Stimulated activated naive CD4-positive, alpha-beta T cell (primary cell): ENCODE measurements at places on chromosomes 7 and 10.
A peak's percentile ranks its signal among the peaks of the same experiment; 100 is the strongest.

- no peak for DNase-seq
Measured at GRCh38 chr7:111710839-111711380, 148.6 kb upstream of the IMMP2L start.

DNA sequence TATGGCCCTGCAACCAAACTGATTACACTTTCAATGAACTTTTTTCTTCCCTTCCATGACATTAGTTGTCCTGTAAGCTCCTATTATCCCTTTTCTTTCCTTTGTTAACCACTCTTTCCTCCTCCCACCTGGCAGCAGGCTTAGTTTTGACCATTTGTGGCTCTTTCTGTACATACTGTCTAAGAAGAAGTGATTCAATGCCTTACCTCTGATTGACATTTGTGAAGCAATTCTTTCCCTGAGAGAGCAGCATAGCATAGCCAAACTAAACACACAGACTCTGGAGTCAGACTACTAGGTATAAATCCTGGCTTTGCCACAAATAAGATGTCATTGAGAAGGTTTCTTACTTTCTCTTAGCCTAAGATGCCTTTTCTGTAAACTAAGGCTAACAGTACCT, 48.9 kb downstream of the AHR start:
- no peak for DNase-seq

- no peak for DNase-seq
Measured at GRCh38 chr7:158028971-158029370, 558.7 kb downstream of the PTPRN2 start.

DNA sequence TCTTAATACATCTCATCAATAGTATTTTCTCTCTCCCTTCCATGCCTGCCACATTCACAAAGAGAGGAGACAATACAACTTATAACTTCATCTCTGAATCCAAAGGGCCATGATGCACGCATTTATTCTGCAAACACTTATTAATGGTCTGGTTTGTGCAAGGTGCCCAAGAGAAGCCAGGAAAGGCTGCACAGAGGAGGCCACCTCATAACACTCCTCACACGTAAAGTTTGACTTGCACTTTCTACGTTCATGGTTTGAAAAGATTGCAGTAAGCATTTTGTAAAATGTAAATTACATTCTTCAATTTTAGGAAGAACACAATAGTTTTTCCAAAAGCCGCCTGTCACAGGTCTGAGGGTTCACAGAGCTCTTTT, 1.2 kb upstream of the PALS2 start:
- DNase-seq = no peak

DNA sequence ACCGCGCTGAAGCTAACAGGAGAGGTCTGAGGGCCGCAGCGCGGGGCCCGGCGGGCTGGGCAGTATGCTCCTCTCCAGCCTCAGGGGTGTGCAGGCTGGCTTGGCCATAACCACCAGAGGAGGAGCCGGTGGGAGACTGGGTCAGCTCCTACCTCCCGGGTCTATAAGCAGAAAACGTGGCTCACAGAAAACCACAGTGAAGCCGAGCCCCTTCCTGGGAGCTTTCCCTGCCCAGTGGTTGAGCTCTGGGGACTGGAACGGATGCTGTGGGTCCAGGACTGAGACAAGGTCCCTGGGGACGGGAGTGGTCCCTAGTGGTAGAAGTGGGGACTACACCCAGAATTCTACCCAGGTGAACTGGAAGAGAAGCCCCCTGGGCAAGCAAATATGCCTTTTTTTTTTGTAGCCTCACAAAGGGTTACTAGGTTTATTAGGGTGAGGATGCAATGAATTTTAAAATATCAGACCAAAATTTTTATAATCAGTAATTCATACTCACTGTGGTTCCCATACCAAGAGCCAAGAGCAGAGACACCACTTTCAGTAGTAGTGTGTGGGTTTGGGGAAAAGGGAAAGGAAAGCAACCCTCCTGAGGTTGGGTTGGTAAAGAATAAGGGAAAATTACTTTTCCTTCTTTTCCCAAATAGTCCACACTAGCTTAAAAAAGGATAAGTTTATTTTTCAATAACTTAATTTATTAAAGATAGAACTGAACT, 67.9 kb upstream of the PRKCQ start:
- DNase-seq = peak; percentile 50

GRCh38 chr10:49096890-49097445, 18.4 kb downstream of the VSTM4 start:
- no peak for DNase-seq

GRCh38 chr10:98403812-98404504, 11.0 kb downstream of the PYROXD2 start:
- DNase-seq = no peak

DNA sequence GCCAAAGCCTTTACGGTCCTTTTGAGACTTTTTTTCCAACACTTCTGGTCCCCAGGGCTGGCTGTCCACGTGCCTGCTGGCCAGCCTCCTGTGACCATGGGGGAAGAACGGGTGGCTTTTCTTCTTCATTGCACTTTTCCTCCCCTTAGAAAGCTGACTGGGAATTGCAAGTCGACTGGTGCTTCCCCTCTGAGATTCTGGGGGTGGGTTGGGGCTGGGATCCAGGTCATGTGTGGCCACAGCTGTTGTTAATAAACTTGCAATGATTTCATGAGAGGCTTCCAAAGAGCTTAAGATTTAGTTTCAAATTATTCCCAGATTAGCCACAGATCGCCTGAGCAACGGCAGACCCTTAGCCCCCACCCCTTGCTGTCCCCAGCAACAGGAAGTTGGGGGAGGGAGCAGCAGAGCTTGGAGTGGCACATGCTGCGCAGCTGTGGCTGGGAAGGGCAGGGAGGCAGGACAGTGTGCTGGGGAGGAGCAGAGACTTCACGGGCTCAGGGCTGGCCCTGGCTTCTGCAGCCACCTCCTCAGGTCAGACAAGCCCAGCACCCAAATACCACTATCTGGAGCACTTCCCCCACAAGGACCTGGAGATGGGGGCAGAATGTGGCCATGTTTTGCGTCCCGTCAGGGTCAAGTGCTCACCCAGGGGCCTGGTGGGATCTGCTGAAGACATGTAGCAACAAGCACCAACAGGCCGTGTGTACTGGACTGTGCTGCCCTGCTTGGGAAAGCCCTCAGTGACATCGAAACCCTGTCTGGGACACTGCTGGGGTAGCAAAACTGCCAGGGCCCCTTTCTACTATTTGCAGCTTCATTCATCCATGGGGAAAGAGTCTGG, 147.1 kb downstream of the RNF216 start:
- no peak for DNase-seq

DNA sequence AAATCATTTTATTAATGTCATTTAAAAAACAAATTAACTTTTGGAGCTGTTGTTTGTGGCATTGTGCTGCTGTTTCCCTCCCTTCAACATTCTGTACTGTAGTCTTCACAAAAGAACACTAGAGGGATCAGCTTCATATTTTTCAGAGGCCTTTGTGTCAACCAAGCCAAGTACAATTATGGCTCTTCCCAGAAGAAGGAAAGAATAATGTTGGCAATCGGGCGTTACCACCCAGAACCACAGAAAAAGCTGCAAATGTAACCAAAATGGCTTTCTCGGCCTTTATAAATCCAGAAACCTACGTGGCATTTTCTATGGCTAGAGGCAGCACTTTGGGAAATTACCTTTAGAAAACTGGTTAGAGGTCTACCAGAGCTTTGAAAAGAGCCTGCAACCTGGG, 98.8 kb upstream of the COL1A2 start:
- no peak for DNase-seq

DNA sequence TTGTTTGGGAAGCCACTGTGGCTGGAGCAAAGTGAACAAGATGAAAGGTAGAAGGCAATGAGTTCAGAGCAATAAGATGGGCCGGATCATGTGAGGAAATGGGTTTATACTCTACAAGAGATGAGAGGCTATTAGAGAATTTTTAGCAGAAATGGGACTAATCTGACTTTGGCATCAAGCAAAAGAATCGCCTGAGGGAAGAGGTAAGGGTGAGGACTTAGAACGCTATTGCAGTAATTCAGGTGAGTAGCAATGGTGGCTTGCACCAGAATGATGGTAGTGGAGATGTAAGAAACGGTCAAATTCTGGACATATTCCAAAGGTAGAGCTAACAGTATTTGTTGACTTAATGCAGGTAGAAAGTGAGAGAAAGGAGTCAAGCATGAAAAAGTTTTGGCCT, 29.5 kb upstream of the AKAP9 start:
- DNase-seq = no peak

GRCh38 chr10:7334642-7334964, 76.2 kb downstream of the SFMBT2 start:
- DNase-seq = no peak

- peak; percentile 11 for DNase-seq
Measured at GRCh38 chr10:98041352-98042043, 11.1 kb upstream of the CRTAC1 start.

- no peak for DNase-seq
Measured at GRCh38 chr7:5354460-5355232, 69.0 kb downstream of the TNRC18 start.

DNA sequence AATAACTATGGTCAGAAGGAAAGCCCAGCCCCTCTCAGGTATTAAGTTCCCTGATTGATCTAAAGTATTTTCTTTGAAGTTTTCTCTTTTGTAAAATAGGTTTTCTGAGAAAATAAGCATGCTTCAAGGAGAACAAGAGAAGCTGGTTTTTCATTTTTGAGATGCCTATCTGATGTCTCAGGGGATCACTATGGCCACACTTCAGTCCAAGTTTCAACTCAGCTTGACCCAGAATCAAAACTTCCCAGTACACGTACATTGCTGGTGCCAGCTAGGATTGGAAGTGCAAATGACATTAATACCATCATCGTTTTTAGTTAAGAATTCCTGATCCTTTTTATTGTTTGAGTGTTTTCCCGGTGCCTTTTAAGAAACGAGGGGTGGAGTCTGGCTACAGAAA, 7.2 kb downstream of the ITIH5 start:
- no peak for DNase-seq

DNA sequence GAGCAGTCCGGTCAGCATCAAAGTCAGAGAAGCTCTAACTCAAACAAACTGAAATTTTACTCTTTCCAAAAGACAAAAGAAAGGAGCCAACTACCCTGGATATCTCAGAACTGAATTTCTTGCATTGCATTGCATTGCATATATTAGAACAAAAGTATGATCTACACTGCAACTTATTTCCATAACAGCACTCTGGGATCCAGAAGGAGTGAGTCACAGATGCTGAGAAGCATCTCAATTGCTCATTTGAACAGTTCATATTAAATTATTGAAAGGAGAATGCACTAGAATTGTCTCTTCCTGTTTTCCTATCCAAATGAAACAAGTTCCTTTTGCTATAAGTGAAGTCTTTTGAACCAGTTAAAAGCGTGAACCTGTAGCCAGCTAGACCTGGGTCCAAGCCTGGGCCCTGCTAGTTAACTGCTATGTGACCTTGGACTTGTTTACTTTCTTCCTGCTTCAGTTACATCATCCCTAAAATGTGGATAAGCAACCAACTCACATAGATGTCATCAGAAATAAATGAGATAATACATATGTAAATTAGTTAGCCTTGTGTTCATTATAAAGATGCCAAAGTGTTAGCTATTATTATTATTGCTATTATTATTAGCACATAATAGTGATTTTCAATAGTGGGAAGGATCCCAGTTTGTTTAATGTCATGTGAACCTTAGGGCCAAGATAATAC, 184.1 kb downstream of the CREB5 start:
- no peak for DNase-seq

GRCh38 chr7:3455806-3456595, 154.9 kb downstream of the SDK1 start:
- DNase-seq = no peak
